ENCODE measurements at places on chromosomes 6 and 20.

GRCh38 chr6:143000811-143001210 lies 55.8 kb upstream of the HIVEP2 start:
- DNase-seq = no peak

GRCh38 chr6:134103006-134103405 lies 50.6 kb upstream of the SLC2A12 start:
- DNase-seq = no peak

- DNase-seq = no peak
Measured at GRCh38 chr20:22770241-22770800, 185.9 kb upstream of the FOXA2 start.

- DNase-seq = no peak
Measured at GRCh38 chr6:133314947-133315346, 73.8 kb downstream of the EYA4 start.

- DNase-seq = peak; percentile 69
Measured at GRCh38 chr20:37238935-37239451, 22.6 kb downstream of the GHRH start.

DNA sequence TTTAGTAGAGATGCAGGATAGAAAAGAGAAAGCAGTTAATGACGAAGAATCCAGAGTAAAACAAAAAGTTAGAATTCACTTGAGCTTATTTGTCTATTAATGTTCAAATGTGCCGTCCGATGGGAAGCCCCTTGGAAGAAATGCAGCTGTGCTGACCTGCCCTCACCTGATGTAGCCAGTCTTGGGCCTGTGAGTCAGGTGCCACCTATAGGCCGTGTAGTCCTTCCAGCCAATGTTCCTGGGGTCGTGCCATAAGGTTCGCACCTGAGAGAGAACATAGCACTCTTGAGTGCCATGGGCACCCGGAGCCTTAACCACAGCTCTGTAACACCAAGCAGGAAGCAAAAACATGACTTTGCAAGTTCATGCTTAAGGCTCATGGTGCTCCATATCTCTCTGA lies 32.4 kb downstream of the THBS2 start:
- no peak for DNase-seq

DNA sequence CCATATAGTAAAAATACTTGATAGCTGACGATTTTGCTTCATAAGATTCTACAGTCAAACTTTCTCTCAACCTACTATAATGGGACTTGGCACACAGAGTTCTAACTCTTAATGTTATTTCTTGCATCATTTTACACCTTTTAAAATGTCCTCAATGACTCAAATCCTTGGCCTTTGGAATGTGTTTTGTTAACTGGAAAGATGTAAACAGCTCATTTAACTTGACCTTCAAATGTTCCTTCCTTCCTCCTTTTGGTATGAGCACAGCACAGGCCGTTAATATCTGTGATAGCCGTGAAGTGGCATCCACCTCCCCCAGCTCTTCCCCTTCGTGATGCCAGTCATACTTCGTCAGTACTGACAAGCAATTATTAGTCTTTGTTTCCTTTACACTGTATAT lies 972.0 kb upstream of the CITED2 start:
- peak; percentile 67 for DNase-seq

- DNase-seq = no peak
Measured at GRCh38 chr6:121771937-121772720, 336.7 kb downstream of the GJA1 start.

DNA sequence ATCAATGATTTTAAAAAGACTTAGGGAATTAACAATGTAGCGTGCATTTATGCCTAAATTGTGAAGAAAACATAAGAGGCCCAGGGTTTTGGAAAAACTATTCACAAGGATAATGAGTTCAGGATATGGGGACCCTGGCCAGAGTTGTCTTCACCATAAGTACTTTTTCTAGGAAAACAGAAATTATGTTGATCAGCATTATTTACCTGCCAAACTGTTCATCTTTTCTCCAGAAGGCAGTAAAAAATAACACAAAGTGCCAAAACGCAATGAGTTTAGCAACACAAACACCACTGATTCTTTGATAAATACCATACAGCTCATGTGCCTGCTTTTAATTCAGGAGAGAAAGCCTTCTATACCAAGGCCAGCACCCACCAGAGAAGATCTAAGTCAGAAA lies 43.1 kb downstream of the SNAP25 start:
- no peak for DNase-seq

DNA sequence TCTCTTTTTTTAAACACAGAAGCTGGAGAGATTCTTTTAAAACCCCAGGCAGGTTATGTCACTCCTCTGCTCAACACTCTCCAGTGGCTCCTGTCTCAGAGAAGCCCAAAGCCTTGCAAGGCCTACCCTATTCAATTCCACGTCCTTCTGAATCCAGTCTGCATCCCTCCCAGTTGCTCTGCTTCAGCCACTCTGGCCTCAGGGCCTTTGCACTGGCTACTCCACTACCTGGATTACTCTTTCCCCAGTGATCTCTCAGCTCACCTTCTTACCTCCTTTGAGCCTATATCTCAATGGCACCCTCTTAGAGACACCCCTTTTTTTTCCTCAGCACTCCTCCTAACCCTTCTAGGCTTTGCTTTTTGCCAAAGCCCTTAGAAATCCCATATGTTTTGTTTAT lies 185.8 kb downstream of the CLIC5 start:
- no peak for DNase-seq

DNA sequence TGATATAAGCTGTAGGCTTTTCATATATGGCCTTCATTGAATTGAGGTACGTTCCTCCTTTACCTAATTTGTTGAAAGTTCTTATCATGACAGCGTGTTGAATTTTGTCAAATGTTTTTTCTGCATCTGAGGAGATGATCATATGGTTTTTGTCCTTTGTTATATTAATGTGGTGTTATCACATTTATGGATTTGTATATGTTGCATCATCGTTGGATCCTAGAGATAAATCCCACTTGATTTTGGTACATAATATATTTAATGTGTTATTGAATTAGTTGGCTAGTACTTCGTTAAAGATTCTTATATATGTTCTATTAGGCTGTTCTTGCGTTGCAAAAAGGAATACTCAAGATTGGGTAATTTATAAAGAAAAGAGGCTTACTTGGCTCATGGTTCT lies 8.6 kb upstream of the WFDC9 start:
- DNase-seq = no peak

GRCh38 chr6:131124336-131125071 lies 10.8 kb upstream of the AKAP7 start:
- DNase-seq = no peak

DNA sequence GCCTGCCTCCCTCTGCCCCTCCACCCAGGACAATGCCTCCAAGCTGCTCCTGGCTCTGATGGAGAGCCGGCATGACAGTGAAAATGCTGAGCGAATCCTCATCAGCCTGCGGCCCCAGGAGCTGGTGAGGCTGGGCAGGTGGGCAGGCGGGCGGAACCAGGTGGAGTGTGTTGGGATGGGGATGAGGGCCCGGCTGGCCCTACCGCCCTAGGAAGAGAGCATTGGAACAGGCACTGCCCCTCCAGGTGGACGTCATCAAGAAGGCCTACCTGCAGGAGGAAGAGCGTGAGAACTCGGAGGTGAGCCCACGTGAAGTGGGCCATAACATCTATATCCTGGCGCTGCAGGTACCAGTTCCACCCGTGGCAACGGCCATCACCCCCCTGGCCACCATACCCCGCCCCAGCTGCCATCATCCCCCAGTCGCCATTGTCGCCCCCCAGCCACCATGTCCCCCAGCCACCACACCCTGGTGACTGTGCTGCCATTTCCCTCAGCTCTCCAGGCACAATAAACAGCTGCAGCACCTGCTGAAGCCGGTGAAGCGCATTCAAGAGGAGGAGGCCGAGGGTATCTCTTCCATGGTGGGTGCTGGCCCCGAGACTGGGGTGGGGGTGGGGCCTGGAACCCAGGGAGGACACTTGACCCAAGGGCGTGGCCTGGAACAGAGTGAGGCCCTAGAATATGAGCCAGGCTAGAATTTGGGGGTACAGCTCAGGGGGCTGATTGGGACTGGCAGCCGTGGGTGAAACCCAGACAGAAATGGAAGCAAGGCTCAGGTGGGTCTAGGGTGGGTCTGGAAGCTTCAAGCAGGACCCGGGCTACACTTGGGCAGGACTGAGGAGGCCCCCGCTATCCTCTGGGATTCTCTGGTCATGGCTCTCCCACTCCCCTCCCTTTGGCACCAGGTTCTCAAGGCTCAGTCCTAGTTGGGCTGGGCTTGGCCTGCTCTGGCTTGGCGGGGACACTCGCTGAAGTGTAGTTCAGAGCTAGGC lies 24.2 kb downstream of the UQCC2 start:
- no peak for DNase-seq

GRCh38 chr20:13223736-13224520 lies 2.9 kb downstream of the ISM1 start:
- DNase-seq = no peak

DNA sequence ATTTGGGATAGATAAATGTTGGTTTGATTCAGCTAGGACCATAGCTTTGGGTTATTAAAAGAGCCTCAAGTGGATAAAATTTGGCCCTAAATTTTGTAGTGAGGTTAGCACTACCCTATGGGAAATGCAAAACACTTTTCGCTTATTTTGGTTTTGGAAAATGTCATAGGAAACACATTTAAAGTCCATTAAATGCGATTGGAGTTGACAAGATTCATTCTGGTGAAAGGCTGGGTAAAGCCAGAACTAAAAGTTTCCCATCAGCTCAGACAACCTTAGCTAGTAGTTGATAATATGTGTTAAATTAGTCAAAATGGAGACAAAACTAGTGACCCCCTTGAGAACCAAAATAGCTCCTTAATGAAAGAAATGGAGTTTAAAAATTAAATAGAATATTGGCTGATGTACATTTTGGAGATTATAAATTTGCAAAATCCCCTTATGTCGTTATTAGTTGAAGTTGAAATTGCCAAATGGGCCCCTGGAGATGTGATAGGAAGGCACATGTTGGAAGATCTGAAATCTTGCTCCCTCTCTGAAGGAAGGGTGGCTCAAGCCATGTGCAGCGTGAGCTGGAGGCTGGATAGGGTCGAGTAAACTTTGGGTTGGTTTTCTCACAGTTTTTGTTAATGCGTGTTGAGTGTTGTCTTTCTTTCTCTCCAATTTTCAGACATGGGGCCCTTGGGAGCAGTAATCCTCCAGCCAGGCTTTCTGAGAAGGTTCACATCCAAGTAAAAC lies 72.8 kb downstream of the CD83 start:
- DNase-seq = no peak

GRCh38 chr6:37761554-37762271 lies 57.8 kb upstream of the ZFAND3 start:
- no peak for DNase-seq

DNA sequence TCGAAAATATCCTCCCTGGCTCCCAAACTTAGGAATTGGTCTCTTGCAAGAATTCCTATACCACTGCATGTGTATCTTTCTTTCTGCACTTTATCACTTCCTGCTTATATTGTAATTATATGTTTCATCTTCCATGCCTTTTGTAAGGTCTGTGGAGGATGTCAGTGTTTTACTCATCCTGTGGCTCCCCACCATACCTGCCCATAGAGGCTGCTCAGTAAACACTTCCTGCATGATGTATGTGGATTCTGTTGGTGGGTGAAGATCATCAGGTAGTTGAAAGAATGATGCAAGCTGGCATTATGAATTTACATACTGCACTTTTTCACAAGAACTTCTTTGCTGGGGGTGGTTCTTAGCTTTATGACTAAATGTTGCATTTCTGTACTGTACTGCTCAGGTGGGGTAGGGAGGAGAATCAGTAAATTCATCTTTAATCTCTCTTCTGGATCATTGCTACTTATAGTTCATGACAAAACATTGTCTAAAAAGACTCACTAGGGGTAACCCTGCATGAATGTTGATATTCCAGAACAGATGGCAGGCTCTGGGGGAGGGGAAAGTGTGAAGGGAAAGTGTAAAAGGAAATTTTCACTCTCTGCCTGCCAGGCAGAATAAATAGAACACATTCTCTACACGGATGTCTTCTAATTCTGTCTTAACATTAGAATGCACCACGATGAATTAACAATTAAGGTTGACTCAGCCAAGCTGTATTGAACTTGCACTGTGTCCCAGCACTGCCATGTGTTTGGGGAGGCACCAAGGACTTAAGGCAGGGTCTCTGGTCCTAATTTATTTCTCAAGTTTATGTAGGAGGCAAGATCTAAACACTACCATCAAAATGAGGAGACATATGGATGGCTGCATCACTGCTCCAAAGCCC lies 36.0 kb upstream of the KLHL31 start:
- DNase-seq = no peak

- DNase-seq = no peak
Measured at GRCh38 chr6:170271771-170272314, 19.0 kb downstream of the DLL1 start.

GRCh38 chr20:62732031-62732760 lies 23.6 kb downstream of the NTSR1 start:
- no peak for DNase-seq

GRCh38 chr6:144013486-144013909 lies 5.4 kb upstream of the PLAGL1 start:
- DNase-seq = peak; percentile 83

- DNase-seq = peak; percentile 59
Measured at GRCh38 chr20:31968291-31969126, 558 bp downstream of the XKR7 start.

GRCh38 chr6:97732045-97732444 lies 449.0 kb upstream of the MMS22L start:
- DNase-seq = no peak

DNA sequence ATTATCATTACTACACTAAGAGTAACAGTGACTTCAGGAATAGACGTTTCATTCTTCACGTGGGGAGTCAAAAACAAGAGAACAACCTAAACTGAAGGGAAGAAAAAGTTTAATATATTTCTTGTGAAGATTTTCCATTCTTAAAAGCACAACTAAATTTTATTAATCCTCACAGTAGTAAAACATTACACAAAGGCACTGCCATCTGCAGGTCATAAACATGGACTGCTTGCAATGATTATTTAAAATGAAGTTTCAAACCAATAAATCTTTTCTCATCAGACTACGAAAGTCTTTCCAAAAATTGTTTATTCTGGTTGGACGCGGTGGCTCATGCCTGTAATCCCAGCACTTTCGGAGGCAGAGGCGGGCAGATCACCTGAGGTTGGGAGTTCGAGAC lies 2.6 kb downstream of the NCOA5 start:
- peak; percentile 43 for DNase-seq

GRCh38 chr6:37331047-37331446 lies 22.7 kb upstream of the RNF8 start:
- DNase-seq = no peak

DNA sequence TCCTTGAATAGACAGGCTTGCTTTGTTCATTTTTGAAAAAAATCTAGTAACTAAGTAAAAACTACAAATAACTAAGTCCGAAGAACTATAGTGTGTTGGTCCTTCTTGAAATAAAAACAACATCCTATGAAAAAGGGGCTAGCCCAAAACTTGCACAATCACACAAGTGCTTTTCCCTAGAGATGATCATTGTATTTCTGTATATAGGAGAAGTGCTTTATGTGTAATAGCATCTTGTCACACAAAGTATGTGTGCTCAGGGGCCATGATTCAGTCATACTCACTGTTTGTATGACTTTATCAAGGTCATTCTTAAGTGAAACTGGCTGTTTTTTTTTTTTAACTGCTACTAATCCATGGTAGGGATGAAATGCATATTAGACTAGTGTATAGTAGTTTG lies 179.8 kb downstream of the DTNBP1 start:
- no peak for DNase-seq

- no peak for DNase-seq
Measured at GRCh38 chr6:111338843-111339242, 144.2 kb downstream of the REV3L start.

GRCh38 chr6:69392745-69393144 lies 404.1 kb downstream of the LMBRD1 start:
- DNase-seq = no peak
